ENCODE measurements at places on chromosomes 11 and 22.

GRCh38 chr22:46084943-46085827 is 65.1 kb upstream of the PPARA start:
- no peak for DNase-seq

GRCh38 chr22:40042312-40042711 is 47.6 kb downstream of the FAM83F start:
- no peak for DNase-seq

GRCh38 chr11:68798221-68798813 is 43.4 kb downstream of the CPT1A start:
- DNase-seq, result peak; percentile 35

DNA sequence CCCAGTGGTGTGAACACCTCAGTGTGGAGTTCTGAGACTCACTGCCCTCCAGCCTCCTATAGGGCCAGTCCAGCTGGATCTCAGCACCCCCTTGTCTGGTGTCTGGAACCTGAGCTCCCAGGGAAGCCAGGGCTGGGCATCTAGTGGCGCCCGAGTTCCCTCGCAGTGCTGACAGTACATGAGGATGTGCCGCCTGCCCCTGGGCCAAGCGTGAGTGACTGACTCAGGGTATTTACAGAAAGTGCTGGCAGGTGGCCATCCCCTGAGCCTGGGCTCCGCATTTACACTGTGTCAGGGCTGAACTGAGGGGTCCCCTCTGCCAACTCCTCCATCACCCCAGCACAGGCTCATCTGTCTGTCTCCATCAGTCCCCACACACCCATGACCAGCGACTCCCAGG is 185.3 kb downstream of the BRD1 start:
- DNase-seq, result no peak

DNA sequence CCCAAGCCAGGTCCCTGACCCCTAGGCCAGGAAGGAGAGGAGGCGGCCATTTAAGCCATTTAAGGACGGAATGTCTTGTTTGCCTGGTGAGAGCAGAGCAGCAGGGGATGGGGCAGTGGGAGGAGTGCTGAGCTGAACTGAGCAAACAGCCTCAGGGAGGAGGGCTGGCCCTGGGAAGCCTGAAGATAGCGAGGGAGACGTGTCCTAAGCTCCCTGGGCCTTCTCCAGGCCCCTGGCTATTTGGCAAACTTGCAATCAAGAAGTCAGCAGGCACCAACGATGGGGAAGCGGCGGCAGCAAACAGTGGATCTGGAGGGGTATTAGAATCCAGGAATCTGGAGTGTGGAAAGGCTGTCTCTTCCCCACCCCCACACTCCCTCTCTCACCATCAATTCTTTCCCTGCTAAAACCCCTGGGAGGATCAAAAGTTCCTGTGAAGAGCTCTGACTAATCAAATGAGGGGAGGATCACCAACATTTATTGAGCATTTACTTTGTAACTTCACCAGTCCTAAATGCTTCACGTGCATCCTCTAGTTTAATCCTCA is 8.8 kb downstream of the BCL9L start:
- DNase-seq, result no peak

DNA sequence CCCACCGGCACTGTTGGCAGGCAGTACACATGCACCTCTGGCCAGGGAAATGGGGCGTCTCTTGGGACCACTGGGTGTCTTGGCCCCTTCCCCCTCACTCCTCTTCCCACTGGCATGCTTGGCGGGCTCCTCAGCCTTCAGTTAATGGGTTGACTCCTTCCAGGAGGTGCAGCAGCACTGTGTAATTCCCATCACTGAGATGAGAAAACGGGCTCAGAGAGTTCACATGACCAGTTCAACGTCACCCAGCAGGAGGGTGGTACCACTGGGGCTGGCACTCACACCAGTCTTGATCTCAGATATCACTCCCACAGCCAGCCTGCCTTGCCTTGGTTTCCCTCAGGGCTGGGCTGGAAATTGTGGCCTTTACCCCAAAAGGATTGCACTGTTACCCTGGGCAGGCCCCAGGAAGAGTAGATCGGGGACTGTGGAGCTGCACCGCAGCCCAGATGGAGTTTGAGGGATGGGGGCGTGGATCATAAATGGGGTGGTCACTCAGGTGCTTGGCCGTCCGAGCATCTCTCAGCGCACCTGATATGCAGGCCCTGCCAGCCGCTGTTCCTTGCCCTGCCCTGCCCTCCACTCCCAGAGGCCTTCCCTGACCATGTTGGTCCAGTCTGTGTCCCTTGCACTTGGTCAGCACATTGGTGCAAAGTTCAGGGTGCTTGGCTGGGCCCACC is 16.9 kb downstream of the CAPN5 start:
- DNase-seq, result no peak

GRCh38 chr11:121659811-121660210 is 207.0 kb upstream of the SORL1-AS1 start:
- no peak for DNase-seq

DNA sequence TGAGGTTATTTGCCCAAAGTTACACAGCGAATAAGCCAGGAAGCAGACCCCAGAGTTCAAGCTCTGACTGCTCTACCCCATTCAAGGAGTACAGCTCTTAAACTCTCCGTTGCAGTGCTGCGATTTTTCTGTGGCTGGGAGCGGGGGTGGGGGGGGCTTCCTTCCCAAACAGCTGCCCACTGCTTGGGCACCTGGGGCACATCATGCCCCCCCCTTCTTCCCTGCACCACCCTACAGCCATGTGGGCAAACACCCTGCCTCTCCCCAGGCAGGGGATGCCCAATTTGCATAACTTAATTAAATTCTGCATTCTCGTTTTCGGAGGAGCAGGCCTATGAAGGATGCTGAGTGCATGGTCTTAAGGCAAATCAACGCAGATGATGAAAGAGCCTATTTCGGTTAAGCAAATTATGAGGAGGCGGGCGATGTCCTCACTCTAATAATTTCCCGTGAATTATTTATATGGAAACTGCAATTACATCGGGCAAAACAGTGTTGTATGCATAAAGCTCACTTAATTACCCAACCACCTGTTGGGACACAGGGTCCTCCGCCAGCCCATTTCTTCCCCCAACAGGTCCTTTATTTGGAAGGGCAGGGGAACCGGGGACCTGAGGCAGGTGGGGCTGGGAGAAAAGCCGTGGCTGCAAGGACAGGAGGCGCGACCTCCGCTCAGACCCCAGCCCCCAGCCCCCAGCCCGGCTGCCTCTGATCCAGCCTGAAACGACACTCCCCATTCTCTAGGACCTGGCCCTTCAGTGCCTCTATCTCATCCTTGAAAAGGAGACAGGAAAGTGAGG is 610.5 kb downstream of the BUD13 start:
- no peak for DNase-seq

DNA sequence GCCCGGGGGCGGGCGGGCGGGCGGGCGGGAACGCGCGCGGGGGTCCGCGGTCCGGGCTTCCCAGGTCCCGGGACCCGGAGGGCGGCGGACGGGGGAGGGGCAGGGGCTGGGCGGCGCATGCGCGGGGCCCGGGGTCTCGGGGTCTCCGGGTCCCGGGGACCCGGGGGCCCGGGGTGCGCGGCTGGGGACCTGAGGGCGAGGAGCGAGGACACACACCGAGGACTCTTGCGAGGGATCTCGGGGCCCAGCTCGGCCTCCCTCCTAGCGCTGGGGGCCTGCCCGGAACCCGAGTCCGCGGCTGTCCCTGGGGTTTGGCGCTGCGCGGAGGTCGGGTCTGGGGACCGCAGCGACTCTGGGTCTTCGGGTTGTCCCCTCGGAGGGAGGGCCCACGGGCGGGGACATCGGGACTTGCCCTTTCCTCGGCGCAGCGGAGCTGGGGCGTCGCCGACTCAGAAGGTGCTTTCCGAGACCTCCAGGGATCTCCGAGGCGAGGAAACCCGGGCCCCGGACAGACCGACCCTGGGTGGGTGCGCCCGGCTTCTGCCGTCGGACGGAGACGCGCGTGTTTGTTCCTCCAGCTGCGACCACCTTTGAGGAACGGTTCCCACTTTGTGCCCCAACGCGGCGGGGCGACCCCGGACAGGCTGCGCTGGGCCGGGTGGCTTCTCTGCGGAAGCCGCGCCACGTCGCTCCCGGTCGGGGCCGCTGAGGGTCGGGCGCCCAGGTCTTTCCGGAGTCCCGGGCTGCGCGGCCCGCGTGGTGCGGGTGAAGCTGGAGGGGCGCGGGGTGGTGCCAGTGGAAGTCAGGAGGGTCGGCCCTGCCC is 540 bp downstream of the PPARA start:
- DNase-seq, result peak; percentile 49

All from activated CD4-positive, alpha-beta T cell treated with anti-CD3 and anti-CD28 coated beads for 4 hours (primary cell).